ENCODE measurements at places on chromosomes 7 and 10. TPM values are rescaled to one million over a fixed set of nuclear protein-coding genes. Genes with fewer than 3 reads are reported as not detected.

Gene CLDN3
- total RNA-seq: not detected

Gene SORCS1
- not detected for total RNA-seq

Gene DMBT1
- total RNA-seq: not detected

- no peak for DNase-seq
Measured at GRCh38 chr7:29229946-29230345, 35.4 kb downstream of the CHN2 start.

- DNase-seq: no peak
Measured at GRCh38 chr7:21030237-21030871, 243.7 kb upstream of the SP8 start.

All from GM23248 (cell line).